ENCODE measurements at places on chromosomes 4 and X.

DNA sequence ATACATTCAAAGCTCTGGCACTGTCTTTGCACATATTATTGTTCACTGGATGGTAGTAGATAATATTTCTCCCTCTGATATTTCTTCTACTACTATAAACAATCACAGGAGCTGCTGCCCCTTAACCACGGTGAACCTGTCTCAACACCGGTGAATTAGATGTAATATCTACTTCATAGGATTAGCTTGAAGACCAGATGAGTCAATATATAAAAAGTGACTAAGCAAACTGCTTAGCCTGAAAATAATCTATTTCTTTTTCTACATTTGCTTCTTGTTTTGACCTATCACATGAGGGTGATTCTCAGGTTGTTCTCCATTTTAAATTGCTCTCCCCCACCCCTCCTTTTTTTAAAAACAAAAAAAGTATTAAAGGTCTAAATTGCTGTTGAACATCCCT lies 645.5 kb downstream of the ANKRD50 start:
- no peak for DNase-seq

DNA sequence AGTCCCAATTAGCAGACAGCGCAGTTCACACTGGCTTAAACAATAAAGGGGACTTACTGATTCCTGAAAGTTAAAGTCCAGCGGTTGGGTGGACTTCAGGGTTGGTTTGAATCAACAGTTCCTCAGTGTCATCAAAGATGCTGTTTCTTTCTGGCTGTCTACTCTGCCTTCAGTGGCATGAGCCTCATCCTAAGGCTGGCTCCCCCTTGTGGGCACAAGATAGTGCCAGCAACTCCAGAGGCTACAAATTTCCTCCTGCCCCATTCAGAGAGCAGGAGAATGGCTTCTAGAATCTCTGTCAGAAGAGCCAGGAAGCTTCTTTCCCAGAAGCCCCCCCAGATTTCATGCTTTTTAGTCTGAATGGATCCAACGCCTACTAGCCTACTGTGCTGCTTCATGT lies 82.4 kb upstream of the MTM1 start:
- no peak for DNase-seq

DNA sequence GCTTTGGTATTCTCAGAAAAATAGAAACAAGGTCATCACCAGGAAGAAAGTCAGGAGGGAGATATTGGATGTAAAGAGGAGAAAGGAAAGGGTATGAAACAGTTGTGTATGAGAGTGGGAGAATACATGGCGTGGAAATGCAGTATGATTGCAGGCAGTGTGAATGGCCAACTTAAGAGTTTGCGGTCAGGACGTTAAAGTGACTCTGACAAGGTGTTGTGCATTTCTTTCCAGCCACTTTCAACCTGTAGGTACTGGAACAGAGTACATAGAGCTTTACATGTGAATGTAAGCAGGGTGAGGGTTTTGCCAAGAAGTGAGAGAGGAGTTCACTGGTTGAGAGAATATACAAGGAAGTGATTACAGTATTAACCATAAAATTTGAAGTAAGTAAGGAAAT lies 15.7 kb downstream of the ATP10D start:
- no peak for DNase-seq

DNA sequence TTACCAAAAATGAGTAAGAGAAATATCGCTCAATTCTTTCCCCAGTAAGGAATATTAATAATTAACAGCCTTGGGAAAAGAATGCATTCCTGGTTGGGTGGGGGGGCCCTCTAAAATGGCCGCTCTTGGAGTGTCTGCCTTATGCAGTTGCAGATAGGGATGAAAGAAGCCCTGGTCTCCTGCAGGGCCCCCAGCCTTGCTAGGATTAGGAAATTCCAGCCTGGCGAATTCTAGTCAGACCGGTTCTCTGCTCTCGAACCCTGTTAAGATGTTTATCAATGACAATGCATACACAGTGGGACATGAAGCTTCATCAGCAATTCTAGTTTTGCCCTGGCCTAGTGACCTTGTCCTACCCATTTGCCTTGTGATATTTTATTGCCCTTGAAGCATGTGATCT lies 1047.7 kb upstream of the GRID2 start:
- no peak for DNase-seq

DNA sequence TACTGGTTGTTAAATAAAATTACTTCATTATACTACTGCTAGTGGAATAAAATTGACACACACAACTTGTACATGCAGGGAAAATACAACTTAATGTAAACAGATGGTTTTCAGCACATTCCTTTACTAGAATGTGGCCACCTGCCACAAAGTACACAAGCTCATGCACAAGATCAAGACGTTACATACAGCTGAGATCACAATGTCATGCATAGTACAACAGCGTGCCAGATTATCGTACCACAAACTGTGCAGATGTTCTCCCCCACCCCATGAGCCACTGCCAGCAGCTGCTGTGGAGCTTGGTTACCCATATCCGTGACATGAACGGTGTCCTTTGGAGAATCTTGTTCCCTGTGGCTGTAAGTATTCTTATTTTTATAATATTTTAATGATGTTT lies 27.7 kb downstream of the FBXO8 start:
- no peak for DNase-seq

DNA sequence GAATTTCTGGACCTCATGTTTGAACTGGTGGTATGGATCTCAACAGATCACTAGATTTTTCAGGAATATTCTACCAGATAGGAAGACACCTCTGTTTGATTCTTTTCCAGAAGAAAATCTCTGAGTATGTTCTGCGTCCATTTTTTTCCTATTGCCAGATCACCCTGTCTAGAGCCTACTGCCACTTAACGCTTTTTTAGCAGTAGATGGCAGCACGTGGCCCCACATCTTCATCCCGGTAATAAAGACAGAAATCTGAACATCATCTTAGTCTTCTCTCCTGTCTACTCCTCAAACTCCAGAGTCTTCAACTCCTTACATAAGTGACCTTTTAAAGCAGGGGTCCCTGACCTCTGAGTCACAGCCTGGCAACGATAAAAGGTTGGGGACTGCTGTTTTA lies 184.7 kb downstream of the TMA16 start:
- DNase-seq: no peak

- DNase-seq: no peak
These were observed 57.1 kb upstream of the ATXN3L start for GRCh38 chrX:13376857-13377549.

GRCh38 chr4:95124906-95125504 lies 367.2 kb downstream of the BMPR1B start:
- DNase-seq: no peak

DNA sequence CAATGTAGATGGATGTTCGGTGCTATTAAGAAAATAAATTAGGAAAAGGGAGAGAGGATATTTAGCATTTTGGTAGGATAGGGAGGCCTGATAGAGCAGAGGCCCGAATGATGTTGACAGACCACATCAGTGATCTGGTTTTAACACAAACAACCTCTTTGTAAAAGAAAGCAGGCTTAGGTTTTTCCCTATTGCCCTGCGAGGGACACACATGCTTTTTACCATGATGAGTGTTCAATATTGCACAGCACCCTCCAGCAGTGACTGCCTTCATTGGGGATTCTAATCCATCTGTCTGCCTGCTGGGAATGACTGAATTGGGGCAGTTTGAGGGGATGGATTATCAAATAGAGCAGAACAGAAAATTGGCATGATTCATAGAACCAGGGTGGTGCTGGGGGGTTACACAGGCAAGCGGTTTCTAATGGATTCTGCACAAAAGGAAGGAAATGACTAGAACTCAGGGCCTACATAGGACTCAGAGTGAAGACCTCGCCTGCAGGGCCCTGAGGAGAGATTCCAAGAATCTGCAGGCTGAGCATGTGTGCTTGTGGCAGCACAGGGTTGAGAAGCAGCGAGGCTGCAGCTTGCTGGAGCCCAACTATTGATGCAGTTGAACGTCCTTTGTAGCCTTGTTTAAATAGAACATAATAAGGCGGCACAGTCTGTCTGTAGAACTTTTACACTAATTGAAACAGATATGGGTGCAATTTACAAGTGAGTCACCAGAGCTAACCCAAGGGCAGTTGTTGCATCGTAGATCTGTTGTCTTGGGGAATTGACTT lies 58.0 kb downstream of the RHOH start:
- DNase-seq: no peak

DNA sequence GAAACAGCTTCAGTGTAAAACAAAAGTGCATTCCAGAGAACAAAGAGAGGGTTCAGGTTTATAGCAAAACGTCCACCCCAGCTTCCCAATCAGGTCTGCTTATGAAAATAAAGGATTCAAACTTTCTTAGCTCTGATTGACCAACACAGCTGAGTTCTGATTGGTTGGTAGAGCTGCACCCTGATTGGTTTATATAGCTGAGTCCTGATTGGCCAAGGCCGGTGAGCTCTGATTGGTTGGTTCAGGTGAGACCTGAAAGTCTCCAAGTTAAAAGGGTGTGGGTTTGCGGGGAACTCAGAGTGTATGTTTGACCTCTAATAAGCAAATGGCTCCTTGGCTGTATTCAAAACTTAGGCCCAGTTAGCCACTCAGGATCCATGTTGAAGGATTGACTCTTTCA lies 20.9 kb downstream of the CLRN2 start:
- no peak for DNase-seq

- DNase-seq: no peak
These were observed 80.4 kb downstream of the SHROOM2 start for GRCh38 chrX:9866633-9867032.

GRCh38 chr4:139416073-139416673 lies 37.7 kb upstream of the RAB33B start:
- no peak for DNase-seq

- DNase-seq: no peak
These were observed 145.4 kb downstream of the CPEB2 start for GRCh38 chr4:15147714-15148113.

DNA sequence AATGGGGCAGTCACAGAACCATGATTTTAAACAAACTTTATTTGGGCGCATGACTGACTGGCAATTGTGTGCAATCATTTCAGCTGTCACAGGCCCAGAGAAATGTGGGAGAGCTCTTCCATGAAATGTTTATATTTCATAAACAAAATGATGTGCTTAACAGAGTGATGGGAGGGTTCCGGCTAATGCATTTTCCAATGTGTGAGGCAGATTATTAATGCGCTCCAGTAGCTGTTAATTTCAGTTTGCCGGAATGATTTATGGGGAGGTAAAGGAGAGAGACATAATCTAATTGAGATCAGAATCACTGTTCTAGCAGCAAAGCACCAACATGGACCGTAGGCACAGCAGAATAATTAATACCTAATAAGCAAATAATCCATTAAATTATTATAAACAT lies 55.6 kb downstream of the NKX6-1 start:
- DNase-seq: no peak

DNA sequence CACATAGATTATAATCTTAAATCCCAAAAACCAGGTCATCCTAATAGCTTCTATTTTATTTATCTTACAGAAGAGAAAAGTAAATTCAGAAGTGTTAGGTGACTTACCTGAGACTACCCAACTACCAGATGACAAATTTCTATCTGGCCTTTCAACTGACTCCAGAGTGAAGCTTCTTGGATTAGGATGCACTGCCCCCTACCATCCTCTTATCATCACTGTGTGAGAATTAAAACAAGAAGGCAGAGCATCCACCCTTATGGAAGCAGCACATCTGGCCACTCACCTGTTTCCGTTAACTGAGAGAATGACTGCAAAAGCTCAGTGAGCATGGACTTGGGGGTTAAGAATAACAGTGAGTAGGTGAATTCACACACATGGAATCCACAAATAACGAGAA lies 502.6 kb upstream of the TECRL start:
- DNase-seq: no peak

GRCh38 chrX:155615938-155616337 lies 3.2 kb upstream of the TMLHE start:
- no peak for DNase-seq

DNA sequence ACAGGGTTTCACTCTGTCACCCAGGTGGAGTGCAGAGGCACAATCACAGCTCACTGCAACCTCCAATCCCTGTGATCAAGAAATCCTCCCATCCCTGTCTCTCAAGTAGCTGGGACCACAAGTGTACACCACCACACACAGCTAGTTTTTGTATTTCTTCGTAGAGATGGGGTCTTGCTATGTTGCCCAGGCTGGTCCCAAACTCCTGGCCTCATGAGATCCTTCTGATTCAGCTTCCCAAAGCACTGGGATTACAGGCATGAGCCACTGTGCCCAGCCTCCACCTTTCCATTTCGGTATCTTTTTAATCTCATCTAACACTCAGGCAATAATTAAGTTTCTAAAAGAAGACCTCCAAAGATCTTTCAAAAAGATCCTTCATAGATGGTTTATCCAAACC lies 22.9 kb downstream of the ADGRA3 start:
- DNase-seq: no peak

DNA sequence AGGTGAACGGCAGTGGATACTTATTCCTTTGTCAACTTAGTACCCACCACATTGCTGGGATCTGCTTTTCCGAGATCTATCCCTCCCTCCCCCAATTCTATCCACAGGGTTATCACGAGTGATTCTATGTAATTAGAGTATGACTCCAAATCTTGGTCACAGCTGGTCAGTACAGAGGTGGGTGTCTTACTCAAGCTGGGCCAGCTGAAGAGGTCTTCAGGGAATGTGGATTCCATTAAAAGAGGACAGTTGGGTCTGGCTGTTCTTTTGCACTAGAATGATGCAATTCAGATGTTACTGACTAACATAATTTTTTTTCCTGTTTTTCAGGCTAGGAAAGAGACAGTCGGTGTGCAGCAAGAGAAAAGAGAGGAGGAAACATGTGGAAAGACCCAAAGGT lies 92.3 kb downstream of the HS3ST1 start:
- no peak for DNase-seq

DNA sequence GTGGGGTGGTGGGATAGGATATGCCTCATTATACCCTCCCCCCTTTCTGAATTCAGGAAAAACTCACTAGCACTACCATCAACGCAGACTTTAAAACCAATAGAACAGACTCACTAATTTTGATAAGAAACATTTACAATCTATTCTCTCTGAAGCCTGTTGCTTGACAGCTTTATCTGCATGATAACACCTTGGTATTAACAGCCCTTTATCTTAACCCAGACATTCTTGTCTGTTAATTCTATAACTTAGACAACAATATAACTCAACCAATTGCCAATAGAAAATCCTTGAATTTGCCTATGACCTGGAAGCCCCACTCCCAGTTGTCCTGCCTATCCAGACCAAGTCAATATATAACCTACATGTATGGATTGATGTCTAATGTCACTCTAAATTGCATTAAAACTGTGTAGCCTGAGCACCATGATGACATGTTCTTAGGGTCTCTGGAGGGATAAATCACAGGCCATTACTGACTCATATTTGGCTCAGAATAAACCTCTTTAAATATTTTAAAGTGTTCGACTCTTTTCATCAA lies 1.5 kb upstream of the UGT2A3 start:
- no peak for DNase-seq

All from stimulated activated CD8-positive, alpha-beta memory T cell treated with anti-CD3 and anti-CD28 coated beads, Interleukin-7, amount 100 ng/mL, for 1 hour (primary cell).